ENCODE measurements at places on chromosomes 11 and 22.

DNA sequence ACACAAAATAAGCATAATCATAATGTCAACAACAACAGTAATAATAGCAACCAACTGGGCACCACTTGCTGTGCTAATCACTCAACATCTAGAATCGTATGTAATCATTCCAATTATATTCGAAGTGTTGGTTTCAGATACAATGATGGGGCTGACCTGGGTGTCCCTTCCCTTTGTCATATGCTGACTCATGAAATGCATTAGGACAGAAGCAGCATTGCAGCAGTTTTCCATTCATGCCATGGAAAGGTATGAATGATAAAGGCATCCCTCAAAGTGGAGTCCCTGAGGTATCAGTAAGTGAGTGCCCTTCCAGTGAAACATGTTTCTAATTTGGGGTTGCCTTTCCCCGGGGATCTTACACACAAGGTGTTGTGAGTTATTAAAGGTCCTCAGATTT lies 46.3 kb upstream of the ANO3 start:
- no peak for DNase-seq

- no peak for DNase-seq
Measured at GRCh38 chr11:45110562-45110961, 35.9 kb upstream of the PRDM11 start.

DNA sequence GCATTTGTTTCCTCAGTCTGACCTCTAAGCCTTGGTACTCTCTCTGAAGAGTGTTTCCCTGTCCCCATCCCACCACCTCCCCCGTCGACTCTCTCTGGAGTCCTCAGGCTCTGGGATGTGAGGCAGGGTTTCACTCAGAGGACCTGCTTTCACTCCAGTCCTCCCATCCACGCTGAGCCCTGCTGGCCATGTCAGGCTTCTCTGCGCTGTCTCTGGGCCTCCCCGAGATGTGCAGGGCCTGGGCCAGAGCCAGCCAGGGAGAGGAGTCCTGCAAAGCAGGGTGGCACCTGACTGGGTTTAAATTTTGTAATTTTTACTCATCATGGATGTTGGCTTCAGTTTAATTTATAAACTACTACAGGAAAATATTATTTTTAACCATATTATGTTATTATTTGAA lies 3.3 kb downstream of the SCGB2A2 start:
- no peak for DNase-seq

GRCh38 chr22:35191412-35191811 lies 65.9 kb upstream of the HMGXB4 start:
- no peak for DNase-seq

- no peak for DNase-seq
Measured at GRCh38 chr11:122678406-122678805, 22.9 kb downstream of the UBASH3B start.

DNA sequence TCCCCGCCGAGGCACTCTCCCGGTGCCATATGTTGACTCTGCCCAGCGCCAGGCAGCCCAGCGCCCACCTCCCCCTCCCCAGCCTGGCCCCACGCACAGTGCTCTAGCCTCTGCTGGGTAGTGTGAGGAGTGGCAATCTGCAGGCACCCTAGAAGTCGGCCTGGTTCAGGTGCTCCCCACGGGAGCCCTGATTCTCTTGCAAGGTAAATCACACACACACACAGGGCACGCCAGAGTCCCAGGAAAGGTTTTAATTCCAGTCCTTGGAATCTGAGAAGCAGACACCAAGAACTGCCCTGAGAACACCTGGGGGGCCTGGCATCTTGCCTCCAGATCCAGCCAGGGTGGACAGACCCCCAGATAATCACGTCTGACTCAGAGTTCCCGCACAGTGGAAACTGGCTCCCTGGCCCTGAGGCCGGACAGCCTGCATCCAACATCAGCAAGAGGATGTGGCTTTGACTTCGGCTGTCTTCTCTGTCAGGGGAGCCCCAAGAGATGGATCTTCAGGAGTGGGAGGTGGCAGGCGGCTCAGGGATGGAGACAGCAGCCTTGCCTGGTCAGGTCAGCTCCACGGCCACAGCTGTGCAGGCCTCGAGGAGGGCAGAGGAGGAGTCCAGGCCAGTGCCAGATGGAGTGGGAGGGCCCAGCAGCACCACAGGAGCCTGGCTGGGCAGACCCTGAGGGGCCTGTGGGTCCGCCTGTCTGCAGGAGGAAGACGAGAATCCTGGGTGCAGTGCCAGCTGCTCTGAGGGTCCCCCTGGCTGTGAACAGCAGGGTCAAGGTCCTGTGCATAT lies 1.1 kb upstream of the RIN1 start:
- DNase-seq: no peak

- no peak for DNase-seq
Measured at GRCh38 chr22:21074102-21074715, 28.5 kb downstream of the LRRC74B start.

DNA sequence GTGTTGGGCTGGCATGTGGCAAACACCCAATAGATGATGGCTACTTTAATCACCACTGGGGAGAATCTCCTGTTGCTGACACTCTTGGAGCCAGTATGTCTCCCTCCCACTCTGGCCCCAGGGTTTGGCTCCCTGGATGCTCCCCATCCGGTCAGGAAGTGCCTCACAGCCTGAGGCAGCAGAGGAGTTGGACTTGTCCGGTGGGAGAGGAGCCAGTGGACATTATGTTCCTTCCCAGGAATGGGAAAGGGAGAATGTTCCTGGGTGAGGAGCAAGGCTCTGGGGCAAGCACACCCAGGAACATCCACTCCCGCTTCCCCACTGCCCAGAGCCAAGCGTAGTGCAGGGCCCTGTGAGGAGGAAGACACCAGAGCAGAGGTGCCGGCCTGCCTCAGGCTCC lies 84.6 kb upstream of the NAV2 start:
- DNase-seq: no peak

- DNase-seq: no peak
Measured at GRCh38 chr11:77642228-77642627, 4.6 kb upstream of the CLNS1A start.

GRCh38 chr11:24391167-24391566 lies 105.7 kb upstream of the LUZP2 start:
- DNase-seq: no peak

GRCh38 chr11:20097319-20098221 lies 62.7 kb downstream of the DBX1 start:
- no peak for DNase-seq

- DNase-seq: no peak
Measured at GRCh38 chr22:29723766-29724165, 4.0 kb downstream of the CABP7 start.

DNA sequence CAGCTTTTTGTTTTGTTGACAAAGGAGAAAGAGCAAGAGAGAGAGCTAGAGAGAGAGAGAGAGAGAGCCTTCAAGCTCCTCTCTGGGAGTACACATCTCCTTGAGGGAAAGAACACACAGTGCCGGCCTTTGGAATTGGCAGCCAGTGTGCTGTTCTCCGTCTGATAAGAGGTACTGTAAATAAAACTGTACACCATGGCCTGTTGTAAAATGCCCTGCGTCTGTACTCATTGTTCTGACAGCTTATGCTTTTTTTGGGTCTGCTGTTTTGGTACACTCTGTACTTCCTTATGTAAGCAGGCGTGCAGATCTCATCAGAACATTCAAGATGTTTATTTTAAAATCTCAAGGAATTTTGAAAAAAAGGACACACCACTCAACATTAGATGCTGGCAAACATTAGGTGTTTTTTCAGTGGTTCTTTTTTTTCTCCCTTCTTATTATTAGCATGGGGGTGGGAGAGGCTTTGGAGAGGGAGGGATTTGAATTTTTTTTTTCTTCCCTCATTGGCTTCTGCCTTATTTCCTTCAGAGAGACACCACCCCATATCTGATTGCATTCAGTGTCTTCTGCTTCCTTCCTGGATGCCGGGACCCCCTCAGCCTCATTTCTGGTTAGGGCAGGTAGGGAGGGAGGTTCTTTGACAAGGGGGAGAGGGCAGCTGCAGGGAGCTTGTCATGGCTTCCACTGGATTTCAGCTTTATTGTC lies 116.8 kb upstream of the NNMT start:
- DNase-seq: no peak

GRCh38 chr11:65425105-65425970 lies 2.7 kb downstream of the NEAT1 start:
- peak; percentile 76 for DNase-seq

DNA sequence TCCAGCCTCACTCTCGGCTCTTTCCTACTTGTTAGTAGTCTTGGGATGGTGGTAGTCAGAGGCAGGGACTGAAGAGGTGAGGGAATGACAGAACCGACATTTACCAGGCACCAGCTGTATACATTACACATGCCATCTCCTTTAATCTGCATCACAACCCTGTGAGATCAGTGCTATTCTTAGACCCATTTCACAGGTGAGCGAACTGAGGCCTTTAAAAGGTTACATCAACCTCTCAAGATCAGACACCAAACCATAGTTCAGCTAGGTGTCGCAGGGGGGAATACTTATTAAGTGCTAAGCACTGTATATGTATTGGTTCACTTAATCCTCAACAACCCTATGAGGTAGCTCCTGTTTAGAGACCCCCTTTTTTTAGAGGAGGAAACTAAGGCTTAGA lies 5.6 kb downstream of the PLA2G3 start:
- DNase-seq: no peak

DNA sequence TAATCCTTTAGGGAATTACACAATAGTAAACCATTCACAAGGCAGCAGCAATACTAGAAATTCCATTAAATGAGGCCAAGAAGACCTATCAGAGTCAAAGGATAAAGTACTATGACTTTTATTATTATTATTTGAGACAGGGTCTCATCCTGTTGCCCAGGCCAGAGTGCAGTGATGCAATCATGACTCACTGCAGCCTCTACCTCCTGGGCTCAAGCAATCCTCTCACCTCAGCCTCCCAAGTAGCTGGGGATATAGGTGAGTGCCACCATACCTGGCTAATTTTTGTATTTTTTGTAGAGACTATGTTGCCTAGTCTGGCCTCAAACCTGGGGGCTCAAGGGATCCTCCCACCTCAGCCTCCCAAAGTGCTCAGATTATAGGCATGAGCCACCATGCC lies 51.8 kb downstream of the TTC28 start:
- DNase-seq: no peak

GRCh38 chr22:46240907-46241306 lies 9.2 kb downstream of the CDPF1 start:
- no peak for DNase-seq

- no peak for DNase-seq
Measured at GRCh38 chr11:123798079-123798478, 8.1 kb downstream of the OR6M1 start.

GRCh38 chr11:8610532-8611116 lies 16.6 kb upstream of the STK33 start:
- no peak for DNase-seq

Measured in stimulated activated CD8-positive, alpha-beta memory T cell treated with anti-CD3 and anti-CD28 coated beads, Interleukin-15, amount 100 ng/mL, for 48 hours (primary cell).